RKO (cell line): ENCODE measurements at places on chromosomes 3 and 15.

DNA sequence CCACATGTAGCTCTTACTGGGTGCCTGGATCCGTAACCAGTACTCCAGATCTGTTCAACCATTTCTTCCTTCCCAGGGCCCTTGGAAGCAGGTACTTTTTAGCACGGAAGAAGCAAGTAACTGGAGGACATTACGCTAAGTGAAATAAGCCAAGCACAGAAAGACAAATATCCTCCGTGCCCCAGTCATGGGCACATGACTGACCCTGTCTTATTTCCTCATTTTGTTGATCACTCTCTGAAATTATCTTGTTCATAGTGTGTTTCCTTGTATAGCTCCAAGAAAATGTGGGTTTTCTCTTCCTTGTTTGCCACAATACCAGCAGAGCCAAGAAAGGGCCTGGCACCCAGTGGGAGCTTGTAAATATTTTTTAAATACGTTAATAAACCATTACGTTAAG is 32.2 kb upstream of the MTMR14 start:
- DNase-seq: no peak

DNA sequence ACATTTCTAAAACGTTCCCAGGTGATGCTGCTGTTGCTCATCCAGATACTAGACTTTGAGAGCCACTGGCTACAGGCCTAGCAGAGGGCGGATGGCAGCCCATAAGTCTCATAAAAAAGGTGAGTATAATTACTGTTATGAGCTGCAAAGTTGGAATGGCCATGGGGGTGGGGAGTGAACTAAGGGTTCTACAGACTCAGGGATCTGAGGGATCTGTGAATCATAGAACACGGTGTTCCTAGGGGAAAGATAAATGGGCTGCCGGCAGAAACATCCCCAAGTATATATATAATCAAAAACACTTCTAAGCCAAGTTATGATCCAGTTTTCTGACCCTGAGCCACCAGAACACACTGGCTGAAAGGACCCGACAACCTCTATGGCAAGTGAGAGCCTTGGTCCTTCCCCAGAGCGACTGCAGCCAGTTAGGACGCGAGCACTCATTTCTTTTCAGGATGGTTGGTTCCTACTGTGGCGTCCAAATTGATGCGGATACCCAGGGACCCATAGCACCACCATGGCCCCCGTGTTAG is 7.9 kb upstream of the SYNM start:
- DNase-seq: no peak

DNA sequence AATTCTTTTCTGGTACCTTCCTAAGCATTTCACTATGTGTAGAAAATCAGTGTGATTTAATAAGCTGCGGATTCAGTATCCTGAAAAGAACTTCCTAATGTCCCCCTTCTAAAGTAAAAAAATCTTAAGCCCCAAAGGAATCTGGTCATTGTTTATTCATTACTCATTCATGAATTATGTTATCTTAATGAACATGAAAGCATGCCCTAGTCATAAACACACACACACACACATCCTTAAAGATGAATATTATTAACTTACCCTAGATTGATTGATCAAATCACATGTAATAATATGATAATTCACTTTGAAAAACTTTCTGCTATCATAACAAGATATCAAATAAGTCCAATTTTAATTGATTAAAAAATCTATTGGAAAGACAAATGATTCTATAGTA is 96.4 kb upstream of the BFSP2 start:
- DNase-seq: no peak

- DNase-seq: no peak
These were observed 32.9 kb downstream of the PCYT1A start for GRCh38 chr3:196254376-196255283.

GRCh38 chr3:68378631-68379030 is 553.7 kb downstream of the TAFA4 start:
- DNase-seq: no peak

DNA sequence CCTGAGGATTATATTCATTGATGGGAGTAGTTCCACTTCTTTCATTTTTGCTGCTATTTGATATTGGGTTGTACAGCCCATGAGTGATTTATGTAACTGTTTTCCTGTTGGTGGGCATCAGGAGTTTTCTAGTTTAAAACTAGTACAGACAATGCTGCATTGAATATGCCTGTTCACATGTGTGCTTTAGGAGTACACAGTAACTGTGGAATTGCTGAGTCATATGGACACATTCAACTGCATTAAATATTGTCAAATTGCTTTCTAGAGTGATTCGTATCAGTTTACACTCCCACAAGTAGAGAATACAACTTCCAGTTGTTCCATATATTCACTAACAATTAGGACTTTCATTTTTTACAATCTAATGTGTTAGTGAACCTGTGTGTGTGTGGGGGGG is 59.8 kb upstream of the THSD4 start:
- no peak for DNase-seq

GRCh38 chr3:131802029-131802428 is 232.8 kb downstream of the CPNE4 start:
- no peak for DNase-seq
